ENCODE measurements at places on chromosomes 6 and 20. TPM values are rescaled to one million over a fixed set of nuclear protein-coding genes. Genes with fewer than 3 reads are reported as not detected.

- peak; percentile 71 for DNase-seq
Observed at GRCh38 chr6:37170273-37171200, 585 bp downstream of the PIM1 start.

- no peak for DNase-seq
Observed at GRCh38 chr6:139016337-139017213, 12.0 kb upstream of the ABRACL start.

DNA sequence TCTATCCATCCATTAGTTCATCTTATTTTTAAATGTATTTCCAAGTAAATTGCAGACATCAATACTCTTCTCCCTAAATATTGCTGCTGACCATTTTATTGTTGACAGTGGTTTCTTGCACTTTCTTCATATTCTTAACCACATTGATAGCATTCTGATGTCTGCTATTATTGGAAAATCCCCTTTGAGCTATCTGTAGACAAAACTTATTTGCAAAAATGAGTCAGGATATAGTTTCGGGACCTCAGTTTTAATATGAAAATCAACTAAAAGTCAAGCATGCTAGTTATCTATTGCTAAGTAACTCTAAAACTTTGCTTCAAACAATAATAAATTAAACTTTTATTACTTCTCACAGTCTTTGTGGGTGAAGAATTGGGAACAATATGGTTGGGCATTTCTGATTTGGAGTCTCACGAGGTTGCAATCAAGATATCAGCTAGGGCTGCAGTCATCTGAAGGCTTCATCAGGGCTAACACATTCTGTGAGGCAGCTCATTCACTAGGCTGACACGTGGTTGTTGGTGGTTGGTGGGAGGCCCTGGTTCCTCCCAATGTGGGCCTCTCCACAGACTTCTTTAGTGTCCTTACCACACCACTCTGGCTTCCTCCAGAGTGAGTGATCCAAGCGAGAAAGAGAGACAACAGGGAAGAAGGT, 32.7 kb downstream of the CD109 start:
- DNase-seq: no peak

DNA sequence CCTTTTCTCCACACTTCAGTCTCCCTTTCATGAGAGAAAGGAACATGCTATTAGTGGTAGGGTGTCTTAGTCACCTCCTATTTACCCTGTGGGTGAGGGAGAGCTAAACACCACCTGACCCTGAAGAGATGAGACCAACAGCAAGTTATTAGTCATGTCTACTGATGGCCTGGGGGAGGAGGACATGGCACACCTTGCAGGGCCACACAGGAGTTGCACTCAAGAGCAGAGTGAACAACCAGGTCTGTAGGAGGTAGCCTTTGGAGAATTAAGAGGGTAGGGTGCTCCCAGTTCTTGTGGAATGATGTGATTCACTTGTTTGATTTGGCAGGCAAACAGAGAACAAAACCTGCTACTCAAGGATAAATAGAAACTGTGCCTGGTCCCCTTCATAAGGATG, 82.7 kb upstream of the FABP7 start:
- no peak for DNase-seq

DNA sequence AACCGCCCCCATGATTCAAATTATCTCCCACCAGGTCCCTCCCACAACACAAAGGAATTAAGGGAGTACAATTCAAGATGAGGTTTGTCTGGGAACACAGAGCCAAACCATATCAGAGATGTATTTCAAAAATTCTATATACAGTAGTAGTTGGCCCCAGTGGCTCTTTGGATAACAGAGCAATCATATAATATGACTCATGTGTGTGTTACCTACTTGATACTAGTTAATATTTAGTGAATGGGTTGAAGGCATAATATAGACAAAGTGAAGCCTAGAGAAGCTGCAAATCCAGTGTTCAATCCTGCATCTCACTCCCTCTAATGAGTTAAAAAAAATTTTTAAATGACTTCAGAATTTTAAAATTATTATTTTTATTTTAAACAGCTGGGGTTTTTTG, 43.2 kb downstream of the KAT14 start:
- DNase-seq: no peak

GRCh38 chr6:30997301-30997700, 13.0 kb upstream of the MUC22 start:
- no peak for DNase-seq

DNA sequence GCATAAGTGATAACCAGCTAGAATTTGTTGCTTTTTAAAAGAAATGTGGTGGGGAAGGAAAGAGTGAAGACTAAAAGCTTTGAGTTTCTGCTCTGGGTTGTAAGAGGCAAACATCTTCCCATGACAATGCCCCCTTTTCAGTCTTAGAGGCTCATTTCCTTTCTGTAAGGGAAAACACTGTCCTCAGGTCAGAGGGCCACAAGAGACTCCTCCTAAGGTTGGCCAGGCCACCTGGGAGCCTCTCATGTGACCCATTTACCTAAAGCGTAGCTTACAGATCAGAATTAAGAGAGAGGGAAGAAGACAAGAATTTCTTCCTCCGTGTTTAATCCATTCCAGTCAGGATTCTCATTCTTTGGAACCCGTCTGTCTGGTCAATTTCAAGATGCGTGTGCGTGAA, 220.4 kb upstream of the HEY2 start:
- DNase-seq: no peak

DNA sequence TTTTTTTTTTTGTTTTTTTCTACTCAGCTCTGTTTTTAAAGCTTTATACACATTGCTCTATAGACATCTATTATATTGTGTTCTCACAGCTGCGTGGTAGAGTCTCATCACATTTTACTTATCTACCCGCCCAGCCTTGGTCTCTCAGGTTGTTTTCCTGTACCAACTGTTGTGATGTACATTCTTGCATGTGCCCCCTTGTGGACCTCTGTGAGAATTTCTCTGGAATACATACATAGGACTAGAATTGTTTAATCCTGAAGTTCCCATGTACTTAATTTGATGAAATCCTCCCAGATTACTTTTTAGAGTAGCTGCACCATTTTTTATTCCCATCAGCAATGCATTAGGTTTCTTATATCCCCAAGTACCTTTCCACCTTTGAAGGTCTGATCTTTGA, 40.4 kb upstream of the TINAG start:
- no peak for DNase-seq

GRCh38 chr20:51374961-51375360, 167.6 kb downstream of the NFATC2 start:
- DNase-seq: no peak

GRCh38 chr20:43975096-43975768, 60.6 kb downstream of the TOX2 start:
- DNase-seq: no peak

GRCh38 chr20:58077282-58077681, 151.2 kb downstream of the ANKRD60 start:
- DNase-seq: no peak

- no peak for DNase-seq
Observed at GRCh38 chr20:32565735-32566032, 19.4 kb downstream of the NOL4L start.

DNA sequence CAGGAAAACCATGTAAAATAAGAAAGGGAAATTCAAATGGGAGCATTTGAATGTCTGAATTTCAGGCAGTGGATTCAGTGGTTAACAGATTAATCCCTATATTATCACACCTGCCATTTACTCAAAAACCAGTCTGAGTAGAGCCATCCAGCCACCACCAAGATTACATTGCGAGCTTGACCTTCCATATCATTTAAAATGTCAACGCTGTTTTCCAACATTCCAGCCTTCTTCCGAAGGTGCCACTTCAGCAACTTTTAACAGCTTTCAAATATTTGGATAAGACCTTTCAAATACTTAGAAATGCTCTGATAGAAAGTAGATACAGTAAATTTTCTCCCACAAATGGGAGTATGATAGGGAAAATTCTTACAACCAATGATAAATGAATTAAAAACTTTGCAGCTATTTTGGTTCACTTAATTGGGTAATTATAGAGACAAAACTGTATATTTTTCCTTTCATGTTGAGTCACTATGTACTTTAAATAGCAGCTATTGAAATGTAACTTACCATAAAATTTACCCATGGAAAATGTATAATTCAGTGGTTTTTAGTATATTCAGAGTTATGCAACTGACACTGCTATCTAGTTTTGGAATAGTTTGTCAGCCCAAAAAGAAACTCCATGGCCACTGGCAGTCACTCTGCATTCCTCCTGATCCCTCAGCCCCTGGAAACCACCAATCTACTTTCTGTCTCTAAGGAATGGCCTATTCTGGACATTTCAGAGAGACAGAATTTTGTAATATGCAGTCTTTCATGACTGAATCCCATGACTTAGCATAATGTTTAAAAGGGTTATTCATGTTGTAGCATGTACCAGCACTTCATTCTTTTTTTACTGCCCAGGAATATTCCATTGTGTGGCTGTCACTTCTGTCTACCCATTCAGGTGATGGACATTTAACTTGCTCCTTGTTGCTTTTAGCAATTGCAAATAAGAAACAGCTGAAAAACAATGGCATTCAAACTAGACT, 21.5 kb downstream of the EZR start:
- no peak for DNase-seq

GRCh38 chr20:38460040-38460623, 12.5 kb upstream of the RALGAPB start:
- no peak for DNase-seq

DNA sequence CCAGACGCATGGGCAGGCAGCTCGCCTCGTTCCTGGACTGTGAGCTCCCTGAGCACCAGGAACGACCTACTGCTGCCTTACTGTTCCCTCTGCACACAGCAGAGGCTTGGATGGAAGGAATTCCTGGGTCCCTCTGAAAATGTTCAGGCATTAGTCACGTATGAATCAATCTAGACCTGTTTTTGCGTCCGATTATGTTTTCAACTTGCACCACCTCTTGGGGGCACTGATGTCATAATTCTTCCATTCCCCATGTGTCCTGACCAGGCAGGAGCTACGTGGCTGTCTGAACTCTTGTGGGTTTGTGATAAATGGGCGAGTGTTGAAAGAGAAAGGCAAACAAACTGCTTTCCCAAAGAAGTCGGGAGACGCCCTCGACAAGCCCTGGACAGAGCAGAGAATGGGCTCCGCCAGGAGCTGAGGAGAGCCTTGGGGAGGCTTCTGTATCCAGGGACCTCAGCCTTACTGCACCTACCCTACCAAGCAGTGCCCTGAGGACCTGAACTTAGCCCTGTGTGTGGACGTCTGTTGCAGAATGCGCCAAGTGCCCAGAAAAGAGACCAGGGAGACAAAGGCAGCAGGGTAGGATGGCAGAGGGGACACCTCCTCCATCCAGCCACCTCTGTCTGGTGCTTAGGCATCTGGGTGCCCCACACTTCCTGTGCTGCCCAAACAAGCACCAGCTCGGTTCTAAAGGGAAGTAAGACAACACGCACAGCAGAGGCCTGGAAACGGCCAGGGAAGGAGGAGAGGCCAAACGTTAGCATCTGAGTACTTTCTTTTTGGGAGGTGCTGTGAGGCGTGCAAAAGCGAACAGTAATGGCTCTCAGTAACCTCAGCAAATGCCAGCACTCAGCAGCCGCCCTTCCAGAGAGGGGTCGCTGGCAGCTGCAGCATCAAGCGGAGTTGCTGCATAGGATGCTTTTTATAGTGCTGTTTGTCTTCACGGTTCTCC, 124.2 kb downstream of the LY86 start:
- no peak for DNase-seq

DNA sequence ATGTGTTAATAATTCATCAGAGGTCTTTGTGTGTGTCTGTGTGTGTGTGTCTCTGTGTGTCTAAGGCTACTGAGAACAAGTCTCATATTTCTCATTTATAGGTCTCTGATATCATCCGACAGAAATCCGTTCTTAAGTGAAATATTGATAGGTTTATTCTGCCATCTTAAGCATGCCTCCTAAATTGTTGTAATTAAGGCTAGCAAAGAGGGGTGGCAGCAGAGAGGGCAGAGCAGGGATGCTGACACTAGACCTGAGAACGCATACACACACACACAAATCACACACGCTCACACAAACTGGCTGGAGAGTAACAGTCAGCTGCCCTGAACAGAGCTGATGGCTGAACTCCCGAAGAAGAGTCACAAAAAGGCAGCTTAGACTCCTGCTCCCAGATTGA, 84.9 kb upstream of the LRFN2 start:
- no peak for DNase-seq

- no peak for DNase-seq
Observed at GRCh38 chr6:148427333-148427732, 84.7 kb downstream of the SASH1 start.

- DNase-seq: no peak
Observed at GRCh38 chr6:88725111-88725975, 238.1 kb downstream of the RNGTT start.

- no peak for DNase-seq
Observed at GRCh38 chr20:48820649-48820973, 7.2 kb downstream of the PREX1 start.

GRCh38 chr6:29641430-29642148, 8.6 kb upstream of the GABBR1 start:
- DNase-seq: no peak

- no peak for DNase-seq
Observed at GRCh38 chr6:90375681-90376439, 79.2 kb upstream of the BACH2 start.

GRCh38 chr6:104956731-104957294, at the start of gene LIN28B:
TSS of gene LIN28B (plus strand) at chr6:104957107. CDS start at chr6:104957251, 144 bp downstream.
- DNase-seq: no peak

GRCh38 chr6:75205776-75206575, at the start of gene COL12A1:
TSS of gene COL12A1 (minus strand) at chr6:75206053. CDS start at chr6:75202792, 3,261 bp downstream.
- DNase-seq: peak; percentile 87

DNA sequence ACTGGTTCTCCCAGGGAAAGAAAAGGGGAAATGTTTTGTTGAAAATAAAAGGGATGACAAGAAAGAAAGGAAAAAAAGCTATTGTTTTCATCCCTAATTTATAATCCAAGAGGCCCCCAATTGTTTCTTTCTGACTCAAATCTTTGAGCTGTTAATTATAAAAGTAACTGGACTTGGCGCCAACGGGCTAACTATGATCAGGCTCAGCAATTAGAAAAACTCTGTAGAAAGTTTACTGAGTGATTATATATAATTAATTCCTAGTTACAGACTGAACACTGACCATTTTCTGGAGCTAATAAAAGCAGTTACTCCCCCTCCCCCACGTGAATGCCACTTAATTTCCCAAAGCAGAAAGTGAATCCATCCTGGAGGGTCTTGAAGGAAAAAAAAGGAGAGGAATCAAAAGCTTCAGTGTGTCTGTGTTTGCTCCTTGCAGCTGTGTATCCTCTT, 3.2 kb downstream of the ZMYND8 start:
- no peak for DNase-seq

The SMPD2 gene
- 7.7 TPM for total RNA-seq

The NR2E1 gene
- total RNA-seq: not detected

The HSPA1L gene
- total RNA-seq: 2.5 TPM

The BPIFB4 gene
- not detected for total RNA-seq

The PRL gene
- not detected for total RNA-seq

The TUBB2B gene
- 1.5 TPM for total RNA-seq

The RTF2 gene
- 78.5 TPM for total RNA-seq

The CST7 gene
- not detected for total RNA-seq

The EYS gene
- total RNA-seq: not detected

The HLA-DRB1 gene
- total RNA-seq: 22.9 TPM

The HLA-DQA1 gene
- total RNA-seq: 0.66 TPM

The PDE7B gene
- total RNA-seq: 3.6 TPM

The APCDD1L gene
- total RNA-seq: not detected

The SPEF1 gene
- total RNA-seq: not detected
